ENCODE measurements at places on chromosomes 3 and 15.
A peak's percentile ranks its signal among the peaks of the same experiment; 100 is the strongest.

- no peak for DNase-seq
These were observed 8.4 kb downstream of the ABHD2 start for GRCh38 chr15:89096664-89097063.

- no peak for DNase-seq
These were observed 3.1 kb upstream of the ACKR4 start for GRCh38 chr3:132593947-132594323.

GRCh38 chr3:109059264-109059663 lies 58.7 kb downstream of the MORC1 start:
- DNase-seq, result no peak

DNA sequence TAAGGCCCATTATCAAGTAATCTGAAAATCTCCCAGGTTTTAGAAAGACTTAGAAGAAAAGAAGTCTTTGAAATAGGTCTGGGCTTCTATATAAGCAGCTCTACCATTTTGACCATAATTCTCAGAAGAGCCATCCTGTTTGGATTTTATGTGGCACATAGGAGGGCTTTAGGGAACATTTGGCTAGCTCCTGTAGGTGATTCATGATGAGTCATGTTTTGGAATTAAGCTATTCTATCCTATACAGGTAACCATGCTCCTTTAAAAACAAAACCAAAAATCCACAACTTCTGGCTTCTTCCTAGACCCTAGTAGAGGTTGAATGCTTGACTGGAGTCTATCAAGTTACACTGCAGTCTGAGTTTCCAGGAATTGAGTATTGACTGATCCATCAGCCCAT lies 8.9 kb downstream of the SST start:
- DNase-seq, result no peak

DNA sequence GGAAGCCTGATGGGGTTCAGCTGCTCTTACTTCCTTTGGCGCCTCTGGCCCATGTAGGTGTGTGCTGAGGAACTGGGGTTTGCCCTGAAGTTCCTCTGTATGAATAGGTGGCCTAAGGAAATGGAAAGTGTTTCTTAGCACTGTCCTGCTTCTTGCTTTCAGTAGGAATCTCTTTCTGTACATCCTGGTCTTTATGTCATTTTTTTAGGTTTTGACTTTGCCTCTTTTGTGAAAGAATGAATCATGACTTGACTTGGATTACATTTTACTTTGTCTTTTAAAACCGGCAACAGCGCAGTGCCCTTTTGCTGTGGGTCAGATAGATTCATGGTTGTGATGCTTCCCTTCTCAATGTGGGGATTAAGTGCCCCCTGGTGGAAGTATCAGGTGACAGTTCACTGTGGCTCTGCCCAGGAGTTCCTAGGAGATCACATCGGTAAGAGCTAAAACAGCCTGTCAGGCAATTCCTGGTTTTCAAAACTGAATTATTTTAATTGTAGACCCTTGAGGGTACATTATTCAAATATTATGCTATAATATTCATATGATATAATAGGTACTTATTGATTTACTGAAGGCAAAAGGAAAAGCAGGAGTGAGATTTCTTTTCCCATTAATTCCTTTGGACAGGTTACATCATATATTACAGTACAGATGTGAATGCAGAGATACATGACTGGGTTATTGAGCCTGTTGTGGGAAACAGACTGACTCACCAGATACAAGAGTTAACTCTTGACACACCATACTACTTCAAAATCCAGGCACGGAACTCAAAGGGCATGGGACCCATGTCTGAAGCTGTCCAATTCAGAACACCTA lies 95.4 kb downstream of the HCN4 start:
- DNase-seq, result peak; percentile 14

GRCh38 chr3:141811348-141811747 lies 48.1 kb downstream of the GRK7 start:
- no peak for DNase-seq

DNA sequence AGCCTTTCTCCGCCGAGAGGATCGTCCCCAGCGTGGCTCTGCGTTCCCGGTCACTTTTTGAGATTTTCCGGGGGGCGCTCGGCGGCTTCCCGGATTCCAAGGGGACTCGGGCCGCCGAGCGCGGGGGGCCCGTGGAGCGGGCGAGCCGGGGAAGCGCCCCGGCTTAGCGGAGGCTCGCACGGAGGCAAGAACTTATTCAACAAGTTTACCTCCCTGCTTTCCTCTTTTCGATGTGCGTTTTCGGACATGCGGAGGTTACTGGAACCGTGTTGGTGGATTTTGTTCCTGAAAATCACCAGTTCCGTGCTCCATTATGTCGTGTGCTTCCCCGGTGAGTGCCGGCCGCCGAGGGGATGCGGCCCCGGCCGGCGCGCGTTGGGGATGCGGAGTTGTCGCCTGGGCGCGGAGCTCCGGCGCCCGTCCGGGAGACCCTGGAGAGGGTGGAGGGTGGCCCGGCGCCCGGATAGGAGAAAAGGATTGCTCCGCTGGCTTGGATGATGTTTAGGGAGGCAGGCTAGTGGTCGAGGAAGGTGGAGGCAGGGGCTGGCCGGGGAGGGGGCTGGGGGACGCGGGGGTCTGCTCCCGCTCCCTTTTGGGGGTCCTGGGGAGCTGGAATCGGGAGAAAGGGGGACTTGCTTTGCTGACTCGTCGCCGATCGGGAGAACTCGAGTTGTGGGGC lies 810 bp downstream of the PTPRG start:
- DNase-seq, result no peak

- DNase-seq, result no peak
These were observed 54.7 kb downstream of the FOXP1 start for GRCh38 chr3:71528816-71529215.

- DNase-seq, result no peak
These were observed 148.2 kb downstream of the NAALADL2 start for GRCh38 chr3:175007306-175007705.

DNA sequence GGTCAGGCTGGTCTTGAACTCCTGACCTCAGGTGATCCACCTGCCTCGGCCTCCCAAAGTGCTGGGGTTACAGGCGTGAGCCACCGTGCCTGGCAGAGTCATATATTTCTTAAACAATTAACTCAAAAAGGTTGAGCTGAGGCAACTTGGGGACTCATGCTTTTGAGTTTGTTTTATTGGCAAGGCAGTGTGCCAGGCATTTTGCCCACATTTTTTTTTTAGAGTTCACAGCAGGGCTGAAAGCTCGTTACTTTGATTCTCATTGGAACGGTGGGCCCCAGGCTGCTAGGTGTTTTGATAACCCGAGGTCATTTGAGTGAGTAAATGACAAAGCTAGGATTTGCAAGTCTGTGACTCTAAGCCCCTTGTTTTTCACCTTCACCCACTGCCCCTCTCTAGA lies 76.2 kb downstream of the CCK start:
- DNase-seq, result no peak

DNA sequence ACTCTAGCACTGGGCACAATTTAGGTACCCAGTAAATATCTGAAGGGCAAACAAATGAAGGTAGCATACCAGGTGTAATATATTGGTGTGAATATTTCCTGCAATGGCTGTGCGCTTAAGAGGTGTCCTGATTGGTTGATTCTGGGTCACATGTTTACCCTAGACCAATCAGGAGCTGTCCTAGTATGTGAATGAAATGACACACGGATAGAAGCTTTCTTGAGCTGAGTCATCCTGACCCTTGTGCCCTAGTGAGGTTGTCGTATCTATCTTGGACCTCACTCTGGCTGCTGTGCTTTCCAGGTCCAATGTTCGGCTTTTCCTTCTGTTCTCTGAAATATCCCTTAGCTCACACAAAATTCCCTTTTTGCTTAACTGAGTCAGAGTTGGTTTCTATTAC lies 58.1 kb upstream of the FOXP1 start:
- no peak for DNase-seq

DNA sequence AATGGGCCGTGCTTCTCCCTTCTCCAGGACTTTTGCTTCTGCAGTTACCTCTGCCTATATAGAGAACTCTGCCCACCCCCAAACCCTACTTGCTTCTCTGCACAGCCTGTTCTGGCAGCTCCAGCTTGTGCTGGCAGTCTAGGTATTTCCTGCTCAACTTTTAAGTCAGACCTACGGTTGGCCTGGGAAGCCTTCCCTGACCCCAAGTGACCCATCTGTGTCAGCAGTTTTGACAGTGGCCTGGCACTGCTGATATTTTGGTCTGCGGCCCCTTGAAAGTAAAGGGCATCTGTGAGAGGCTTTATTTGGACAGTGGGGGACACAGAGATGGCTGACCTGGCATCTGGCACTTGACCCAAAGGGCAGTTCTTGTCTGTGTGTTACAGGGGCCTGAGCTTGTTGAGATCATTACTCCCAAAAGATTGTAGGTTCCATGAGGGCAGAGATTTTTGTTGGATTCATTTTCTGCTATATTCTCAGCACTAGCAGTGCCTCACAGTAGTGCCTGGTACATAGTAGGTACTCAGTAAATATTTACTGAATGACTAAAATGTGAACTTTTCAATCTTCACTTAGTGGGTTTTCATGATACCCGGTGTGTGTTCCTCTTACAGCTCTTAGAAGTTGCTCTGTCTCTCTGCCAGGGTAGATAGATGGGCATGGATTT lies 55.2 kb upstream of the TRAK1 start:
- DNase-seq, result no peak

- no peak for DNase-seq
These were observed at the start of gene LCTL for GRCh38 chr15:66565741-66566144. Gene LCTL, minus strand, starts transcription at chr15:66565998. Its CDS starts 633 bp downstream, at chr15:66565365.

- DNase-seq, result no peak
These were observed 91.8 kb downstream of the KCNMB2 start for GRCh38 chr3:178628037-178628436.

- DNase-seq, result no peak
These were observed 13.2 kb downstream of the TKT start for GRCh38 chr3:53242642-53243041.

- DNase-seq, result no peak
These were observed 60.8 kb downstream of the TFDP2 start for GRCh38 chr3:142088522-142088921.

DNA sequence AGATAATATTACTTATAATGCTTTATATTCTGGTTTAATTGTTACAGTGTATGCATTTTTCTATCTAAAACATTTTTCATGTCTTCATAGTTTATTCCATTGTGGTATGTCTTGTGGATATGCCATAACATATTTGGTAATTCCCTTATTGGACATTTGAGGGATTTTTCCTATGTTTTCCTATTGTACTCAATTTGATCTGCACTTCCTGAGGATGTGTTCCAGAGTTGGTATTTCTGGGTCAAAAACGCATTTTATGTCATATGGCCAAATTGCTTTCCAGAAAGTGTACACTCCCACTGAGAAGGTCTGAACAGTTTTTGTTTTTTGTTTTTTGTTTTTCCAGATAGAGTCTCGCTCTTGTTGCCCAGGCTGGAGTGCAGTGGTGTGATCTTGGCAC lies 6.8 kb downstream of the ARL8B start:
- DNase-seq, result no peak

DNA sequence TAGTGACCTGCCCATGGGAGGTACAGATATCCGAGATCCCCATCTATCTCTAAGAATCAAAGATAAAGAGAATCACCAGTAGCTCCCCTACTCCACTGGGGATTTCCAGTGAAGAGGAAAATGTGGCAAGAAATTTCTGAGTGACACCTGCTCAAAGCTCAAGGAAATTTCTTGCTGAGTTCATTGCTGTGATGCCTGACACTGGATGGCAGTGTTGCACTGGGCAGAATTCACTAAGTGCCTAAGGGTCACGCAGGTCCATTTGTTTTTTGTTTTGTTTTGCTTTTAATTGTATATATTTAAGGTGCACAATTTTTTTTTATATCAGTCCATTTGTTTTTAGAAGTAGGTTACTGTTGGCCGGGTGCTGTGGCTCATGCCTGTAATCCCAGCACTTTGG lies 109.5 kb upstream of the KCNAB1 start:
- no peak for DNase-seq

- no peak for DNase-seq
These were observed 17.1 kb downstream of the SLC9A9 start for GRCh38 chr3:143831208-143831607.

DNA sequence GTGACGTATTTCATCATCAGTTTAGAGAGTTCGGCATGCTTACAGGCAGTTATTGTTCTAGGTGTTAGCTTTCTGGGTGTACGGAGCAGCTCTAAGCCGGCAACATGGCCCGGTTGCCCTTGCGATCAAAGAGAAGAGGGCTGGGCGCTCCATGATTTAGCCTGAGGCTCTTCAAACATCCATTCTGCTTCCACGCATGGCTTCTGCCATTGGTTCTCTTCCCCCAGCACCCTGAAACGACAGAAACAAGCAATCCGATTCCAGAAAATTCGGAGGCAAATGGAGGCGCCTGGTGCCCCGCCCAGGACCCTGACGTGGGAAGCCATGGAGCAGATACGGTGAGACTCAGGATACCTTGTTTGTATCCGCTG lies 574 bp downstream of the NGRN start:
- peak; percentile 19 for DNase-seq

- no peak for DNase-seq
These were observed 26.3 kb downstream of the DPH6 start for GRCh38 chr15:35519541-35520149.

Data from cerebellar nuclear complex (tissue), 1 donor.